CD4-positive, CD25-positive, alpha-beta regulatory T cell (primary cell): ENCODE measurements at places on chromosomes 2 and 18.

GRCh38 chr2:205352593-205352992 lies 329.7 kb upstream of the NRP2 start:
- no peak for DNase-seq

DNA sequence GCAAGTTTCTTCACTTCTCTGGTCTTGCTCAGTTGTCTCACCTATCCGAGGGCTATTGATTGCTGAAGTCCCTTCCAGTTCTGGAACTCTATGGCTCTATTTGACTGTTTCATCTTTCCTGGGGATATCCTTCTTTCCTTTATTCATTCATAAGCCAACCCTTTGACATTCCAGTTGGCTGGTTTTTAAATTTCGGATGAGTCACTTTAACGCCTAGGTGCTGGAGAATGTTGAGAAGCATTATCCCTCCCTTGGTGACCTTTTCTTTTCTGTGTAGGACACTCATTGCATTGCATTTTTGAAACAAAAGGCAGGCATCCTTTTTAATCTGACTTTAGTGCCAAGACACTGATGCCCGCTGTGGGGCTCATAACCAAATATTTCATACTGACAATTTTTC lies 307.1 kb downstream of the TSN start:
- no peak for DNase-seq

DNA sequence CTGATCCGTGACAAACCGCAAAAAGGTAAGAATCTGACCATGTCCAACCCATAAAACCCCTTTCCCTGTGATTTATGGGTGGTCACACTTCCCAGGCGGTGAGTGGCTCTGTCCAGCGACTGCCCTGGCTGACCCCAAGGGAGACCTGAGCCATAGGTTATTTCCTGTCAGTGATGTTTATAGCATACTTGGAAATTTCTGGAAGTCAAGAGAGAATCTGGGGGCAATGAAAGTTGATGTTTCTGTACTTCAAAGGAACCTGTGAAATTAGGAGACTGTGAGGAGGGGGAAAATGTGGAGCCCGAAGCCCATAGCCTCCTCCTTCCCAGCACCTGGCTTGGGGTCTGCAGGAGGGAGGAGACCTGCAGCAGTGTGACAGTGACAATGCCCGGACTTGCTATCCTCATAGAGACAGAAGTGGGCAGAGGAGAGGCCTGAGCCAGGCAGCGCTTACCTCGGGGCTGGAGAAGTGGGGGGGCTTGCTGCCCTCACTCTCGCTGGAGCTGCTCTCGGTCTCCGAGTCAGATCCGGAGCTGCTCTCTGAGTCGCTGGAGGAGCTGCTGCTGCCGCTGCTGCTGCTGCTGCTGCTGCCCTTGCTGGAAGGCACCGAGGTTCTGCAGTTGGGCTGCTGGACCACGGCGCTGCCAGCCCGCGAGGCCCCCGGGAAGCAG lies 111.3 kb upstream of the REV1 start:
- DNase-seq, result no peak

DNA sequence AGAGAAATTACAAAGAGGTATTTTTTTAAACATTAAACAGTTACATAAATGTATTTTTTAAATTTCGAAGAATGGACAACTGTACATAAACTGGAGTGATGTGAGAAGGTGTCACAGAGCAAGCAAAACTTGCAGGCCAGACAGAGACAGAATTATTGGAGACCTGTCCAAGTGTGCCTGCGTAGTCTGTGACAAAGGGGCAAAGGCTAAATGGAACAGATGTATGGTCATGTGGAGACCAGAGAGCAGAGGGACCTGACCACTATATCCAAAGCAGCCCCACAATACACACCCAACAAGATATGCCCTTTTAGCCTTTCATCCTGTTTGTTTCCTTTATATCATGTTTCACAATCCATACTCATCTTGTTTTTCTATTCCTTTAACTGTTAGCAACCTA lies 225.3 kb upstream of the VWC2L start:
- DNase-seq, result no peak

GRCh38 chr2:192203876-192204275 lies 9.1 kb upstream of the TMEFF2 start:
- DNase-seq, result no peak

DNA sequence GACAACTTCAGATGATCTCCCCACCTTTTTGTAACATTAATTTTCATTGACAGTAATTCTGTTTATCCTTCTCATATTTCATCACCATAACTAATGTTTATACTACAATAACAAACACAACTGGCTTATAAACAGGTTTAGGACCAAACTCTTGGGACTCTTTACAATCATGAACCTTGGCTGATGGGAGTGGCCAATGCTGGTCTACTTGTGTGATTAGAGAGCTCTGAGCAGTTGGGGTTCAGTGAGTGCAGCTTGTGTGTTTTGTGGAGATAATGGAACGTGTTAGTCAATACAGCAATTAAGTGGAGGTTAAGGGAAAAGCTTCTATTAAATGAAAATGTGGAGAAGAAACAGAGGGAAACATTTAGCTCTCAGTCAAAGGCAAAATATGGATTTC lies 207.1 kb downstream of the SPAG16 start:
- DNase-seq, result no peak

GRCh38 chr2:201363857-201364560 lies 6.9 kb upstream of the FLACC1 start:
- DNase-seq, result no peak

GRCh38 chr2:9099341-9099751 lies 95.9 kb upstream of the MBOAT2 start:
- peak; percentile 4 for DNase-seq

- no peak for DNase-seq
These were observed 117.0 kb downstream of the ZBTB7C start for GRCh38 chr18:48292229-48292628.

DNA sequence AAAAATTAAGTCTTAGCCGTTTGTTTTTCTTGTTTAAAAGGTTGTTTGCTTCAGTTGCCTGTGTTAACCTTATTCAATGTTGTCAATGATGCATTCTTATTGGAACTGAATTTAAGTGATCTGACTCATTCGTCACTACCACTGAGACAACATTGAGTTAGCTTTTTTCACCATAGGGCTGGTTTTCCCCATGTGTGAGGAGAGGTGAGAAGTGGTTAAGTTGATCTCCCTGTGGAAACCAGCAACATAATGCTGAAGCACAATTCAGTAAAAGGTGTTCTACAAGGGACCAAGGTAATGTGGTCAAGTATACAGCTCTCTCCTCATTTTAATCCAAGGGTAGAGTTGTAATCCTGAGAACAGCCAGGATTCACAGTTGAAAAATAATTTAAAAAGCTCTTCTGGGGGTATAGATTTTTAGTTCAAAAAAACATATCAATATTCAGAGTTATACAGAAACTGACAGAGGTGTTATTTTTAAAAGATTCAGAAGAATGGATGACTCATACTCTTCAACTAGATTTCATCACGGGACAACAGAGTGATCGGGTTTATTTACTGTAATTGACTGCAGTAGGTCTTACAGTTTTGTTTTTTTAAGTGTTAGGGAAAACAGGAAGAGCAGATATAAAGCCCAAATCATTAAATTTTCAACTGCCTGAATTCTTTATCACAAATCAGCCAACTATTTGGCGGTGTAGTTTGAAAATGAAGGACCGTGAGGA lies 12.6 kb downstream of the NOP58 start:
- peak; percentile 59 for DNase-seq

DNA sequence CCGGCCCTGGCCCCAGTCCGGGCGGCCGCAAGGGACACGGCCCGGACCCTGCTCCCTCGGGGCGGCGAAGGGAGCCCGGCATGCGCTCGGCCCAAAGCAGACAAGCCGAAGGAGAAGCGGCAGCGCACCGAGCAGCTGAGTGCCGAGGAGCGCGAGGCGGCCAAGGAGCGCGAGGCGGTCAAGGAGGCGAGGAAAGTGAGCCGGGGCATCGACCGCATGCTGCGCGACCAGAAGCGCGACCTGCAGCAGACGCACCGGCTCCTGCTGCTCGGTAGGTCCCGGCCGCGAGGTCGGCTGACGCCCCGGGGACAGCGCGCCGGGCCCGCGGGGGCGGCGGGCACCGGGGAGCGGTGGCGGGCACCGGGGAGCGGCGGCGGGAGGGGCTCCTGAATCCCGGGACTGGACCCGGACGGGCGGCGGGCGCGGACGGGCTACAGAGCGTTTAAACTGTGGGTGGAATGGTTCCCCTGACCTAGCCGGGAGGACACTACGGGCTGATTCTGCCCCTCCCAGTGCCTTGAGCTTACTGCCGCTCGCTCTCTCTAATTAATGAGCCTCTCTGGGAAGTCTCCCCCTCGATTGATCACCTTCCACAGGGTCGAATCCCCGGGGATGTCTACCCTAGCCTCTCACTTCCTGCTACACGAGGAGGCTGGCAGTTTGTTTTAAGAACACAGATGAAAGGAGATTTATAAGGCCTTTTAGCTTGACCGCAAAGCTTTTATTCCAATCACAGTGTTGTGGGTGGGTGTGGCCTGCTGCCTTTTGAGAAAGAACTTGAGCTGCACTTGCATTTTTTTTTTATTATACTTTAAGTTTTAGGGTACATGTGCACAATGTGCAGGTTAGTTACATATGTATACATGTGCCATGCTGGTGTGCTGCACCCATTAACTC lies 853 bp downstream of the GNAL start:
- DNase-seq, result no peak

- DNase-seq, result no peak
These were observed 33.8 kb downstream of the PRELID3A start for GRCh38 chr18:12441475-12442034.

DNA sequence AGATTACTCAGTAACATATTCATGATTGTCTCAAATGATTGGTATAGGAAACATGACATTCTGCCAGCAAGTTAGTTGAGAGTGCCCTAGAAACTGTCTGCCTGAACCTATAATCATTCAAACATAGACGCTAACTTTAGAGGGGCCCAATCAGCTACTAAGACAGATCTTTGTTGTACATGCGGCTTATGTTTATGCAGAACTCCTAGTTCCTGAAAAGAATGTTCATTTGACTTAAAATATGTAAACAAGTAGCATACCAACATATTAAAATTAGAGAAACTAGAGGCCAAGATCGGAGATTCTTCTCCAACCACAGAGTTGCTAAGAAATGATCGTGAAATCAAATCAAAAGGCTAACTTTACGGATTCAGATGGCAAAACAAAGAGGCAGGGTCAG lies 4.2 kb upstream of the METAP1D start:
- DNase-seq, result no peak

GRCh38 chr18:5393779-5394178 lies 98.3 kb upstream of the ZBTB14 start:
- no peak for DNase-seq

DNA sequence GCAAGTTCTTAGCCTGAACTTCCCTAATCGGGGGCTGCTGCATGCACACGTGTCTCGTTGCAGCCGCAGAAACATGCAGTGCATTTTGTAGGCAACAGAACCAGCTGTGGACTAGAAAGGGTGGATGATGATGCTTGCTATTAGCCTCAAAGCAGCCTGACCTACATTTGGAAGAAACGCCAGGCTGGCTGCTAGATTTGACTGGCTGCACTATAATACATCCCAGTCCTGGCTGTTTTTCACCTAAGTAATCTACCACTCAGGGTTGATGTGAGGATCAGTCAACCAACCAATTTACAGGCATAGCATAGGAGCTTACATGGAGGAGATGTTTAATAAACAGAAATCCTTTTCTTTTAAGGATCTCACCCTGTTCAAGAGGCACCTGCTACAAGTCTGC lies 56.4 kb upstream of the SPP2 start:
- DNase-seq, result no peak

DNA sequence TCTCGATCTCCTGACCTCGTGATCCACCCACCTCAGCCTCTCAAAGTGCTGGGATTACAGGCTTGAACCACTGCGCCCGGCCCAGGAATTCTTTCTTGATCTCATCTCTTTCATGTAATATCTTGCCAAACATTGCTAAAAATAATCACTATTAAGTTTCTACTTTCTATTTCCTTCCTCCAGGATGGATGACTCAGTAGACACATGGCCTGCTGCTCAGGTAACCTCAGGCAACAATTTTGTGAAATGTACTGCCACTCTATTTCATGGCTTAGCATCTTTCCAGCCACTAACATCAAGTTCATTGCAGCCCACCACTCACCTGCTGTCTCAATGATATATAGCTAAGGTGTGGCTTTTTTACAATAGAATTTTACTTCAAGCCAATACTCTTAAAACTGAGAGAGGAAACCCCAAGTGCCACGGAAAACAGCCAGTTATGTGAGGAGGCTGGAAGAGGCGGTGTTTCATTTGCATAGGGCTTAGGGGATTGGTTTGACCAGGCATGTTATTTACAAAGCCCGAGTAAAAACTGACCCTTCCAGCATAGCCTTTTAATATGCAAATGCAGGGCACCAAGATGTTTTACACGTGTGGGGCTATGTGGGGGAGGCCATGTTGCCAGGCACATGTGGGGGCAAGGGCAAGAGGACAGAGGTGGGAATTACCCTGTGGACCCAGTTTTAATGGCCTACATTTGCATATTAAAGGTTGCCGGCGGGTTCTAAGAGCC lies 11.3 kb upstream of the SUMO1 start:
- DNase-seq, result no peak
